ENCODE measurements at places on chromosomes 16 and 17.
A peak's percentile ranks its signal among the peaks of the same experiment; 100 is the strongest.

GRCh38 chr17:82794781-82795482 is 43.1 kb downstream of the TBCD start:
- DNase-seq, result no peak

- DNase-seq, result no peak
Measured at GRCh38 chr17:63156986-63157385, 191.0 kb downstream of the TANC2 start.

- DNase-seq, result no peak
Measured at GRCh38 chr17:48800626-48801217, 16.3 kb downstream of the TTLL6 start.

- DNase-seq, result no peak
Measured at GRCh38 chr16:58855291-58855863, 121.3 kb upstream of the GOT2 start.

DNA sequence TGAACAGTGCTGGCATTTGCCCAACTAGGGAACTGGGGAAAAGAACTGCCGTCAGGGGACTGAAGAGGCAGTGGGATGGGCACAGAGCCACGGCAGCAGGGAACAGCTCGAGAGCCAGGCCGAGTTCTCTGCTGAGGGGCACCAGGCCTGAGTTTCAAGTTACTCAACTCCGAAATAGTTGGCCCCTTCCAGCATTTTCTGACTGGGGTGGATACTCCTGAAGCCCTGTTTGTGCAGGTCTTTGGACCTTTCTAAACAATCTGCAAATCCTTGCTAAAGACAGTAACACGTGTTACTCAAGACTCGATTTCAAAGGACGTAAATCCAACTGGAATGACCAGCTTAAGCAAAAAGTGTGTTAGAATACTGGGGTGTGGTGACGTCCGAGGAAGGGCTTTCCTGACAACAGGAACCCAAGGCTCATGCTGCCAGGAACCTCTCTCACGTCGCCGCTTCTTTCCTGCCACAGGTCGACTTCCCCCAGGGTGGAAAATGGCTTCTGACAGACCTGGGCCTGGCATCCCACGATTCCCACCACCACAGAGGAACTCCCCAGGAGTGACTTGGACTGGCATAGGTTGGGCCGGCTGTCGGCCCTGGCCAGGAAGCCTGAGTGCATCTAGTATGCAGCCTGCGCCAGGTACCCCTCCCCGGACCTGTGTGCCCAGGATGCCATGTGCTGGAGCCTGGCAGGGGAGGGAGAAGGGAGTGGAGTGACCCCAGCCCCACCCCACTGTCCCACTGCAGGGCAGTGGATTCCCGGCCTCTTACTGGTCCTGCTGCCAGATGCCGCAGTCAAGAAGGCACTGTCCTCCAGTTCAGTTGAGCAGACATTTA is 71.9 kb downstream of the N4BP1 start:
- no peak for DNase-seq

DNA sequence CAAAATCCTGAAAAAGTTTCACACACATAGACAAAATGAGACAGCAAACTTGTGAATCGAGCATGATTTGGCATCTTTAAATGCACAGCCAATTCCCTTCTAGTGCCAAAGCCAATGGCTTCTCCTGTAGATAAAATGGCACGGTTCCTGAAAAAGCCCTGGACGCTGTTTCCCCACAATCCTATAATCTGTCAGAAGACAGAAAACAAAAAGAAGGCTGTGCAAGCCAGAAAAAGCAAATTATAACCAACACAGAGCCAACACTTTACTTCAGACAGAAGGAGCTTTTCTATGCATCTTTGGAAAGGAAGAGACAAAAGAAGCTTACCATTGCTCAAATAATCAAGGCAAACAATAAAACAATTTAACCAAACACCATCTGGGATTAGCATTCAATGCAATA is 23.8 kb downstream of the FAM222B start:
- DNase-seq, result no peak

DNA sequence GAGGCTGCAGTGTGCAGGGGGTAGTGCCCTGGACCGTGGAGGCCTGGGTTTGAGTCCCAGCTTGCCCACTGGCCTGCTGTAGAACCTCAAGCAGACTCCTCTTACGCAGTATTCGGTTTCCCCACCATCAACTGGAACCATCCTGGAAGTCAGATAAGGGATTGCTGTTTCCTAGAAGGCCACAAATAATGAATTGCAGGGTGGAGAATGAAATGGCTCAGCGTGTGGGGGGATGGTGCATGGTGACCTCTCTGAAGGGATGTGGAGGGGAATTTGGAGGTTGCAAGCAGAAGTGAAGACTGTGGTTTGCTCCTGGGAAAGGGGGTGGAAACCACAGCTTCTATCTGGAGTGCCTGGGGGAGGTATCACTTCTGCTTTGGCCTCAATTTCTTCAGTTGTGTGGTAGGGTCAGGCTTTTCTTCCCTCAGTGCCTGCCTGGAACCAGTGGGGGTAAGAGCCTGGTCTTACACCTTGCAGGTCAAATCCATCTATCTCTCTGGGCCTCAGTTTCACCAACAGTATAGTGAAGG is 1.7 kb downstream of the ADGRG5 start:
- DNase-seq, result peak; percentile 45

- peak; percentile 97 for DNase-seq
Measured at GRCh38 chr16:85612191-85612800, 826 bp upstream of the GSE1 start.

DNA sequence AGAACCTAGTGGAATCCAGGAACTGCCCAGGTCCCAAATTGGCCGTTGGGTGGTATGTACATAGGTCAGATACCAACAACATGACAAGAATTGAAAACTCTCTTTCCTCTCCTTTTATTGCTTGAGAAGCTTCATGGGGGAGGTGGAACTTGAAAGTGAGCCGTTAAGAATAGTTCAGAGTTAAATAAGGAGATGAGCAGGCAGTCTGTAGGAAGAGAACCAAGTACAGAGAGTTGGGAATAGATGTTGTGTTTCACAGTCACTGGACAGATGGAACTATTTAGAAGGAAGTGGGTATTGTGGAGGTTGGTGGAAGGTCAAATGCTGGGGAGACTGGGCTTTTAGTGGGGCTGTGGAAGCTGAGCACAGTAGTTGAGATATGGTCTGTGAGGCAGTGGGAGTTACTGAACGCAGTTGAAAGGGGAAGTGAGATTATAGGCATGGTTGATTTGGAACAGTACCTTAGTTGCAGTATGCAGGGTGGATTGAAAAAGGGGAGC is 26.4 kb downstream of the ARHGAP44 start:
- no peak for DNase-seq

DNA sequence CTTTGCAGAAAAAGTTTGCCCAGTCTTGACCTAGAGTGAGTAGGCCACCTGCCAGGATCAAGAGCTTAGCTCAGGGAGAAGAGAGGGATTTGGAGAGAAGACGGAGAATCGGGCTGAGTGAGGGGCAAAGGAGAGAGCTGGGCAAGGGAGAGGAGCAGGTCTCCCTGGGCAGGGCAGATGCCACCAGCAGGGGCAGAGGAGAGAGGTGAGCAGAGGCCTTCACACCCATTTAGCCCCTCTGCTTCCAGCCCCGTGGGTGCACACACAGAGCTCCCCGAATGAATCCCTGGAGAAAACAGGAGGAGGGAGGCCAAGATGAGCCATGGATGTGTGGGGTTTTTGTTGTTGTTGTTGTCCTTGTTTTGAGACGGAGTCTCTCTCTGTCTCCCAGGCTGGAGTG is 29.2 kb downstream of the TBX4 start:
- no peak for DNase-seq

- no peak for DNase-seq
Measured at GRCh38 chr17:7327056-7327455, 2.1 kb downstream of the NEURL4 start.

DNA sequence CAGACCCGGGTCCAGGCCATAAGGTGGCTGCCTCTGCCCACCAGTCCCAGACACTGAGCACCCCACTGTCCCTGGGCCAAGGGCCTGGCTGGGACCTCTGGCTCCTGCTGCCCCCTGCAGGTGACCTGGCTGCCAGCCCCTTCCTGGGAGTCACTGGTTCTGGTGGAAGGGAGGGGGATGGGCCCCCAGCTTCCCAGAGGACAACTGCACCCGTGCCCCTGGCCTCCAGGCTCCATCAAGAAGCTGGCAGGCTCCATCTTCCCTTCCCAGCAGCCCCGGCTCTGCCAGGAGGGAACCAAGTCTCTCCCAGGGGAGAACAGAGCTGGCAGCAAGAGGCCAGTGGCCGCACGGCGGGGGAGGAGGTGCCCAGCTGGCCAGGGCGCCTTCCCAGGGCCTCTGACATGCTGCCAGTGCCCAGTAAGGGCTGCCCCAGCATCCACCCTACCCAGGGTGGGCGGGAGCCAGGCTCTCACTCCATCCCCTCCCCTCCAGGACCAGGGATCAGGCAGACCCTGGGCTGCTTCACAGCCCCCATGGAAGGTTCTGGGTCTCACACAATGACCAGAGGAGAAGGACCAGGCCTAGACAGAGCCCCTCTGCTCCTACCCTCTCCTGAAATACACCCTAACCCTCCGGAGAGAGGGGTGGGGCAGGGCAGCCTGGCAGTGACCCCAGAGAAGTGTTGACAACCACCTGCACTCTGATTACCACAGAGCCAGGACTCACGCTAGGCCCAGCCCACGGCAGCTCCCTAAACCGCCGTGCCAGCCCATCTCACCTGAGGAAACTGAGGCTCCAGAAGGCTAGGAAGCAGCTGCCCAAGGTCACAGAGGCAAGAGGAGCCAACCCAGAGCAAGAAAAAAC is 3.6 kb downstream of the CLUH start:
- no peak for DNase-seq

DNA sequence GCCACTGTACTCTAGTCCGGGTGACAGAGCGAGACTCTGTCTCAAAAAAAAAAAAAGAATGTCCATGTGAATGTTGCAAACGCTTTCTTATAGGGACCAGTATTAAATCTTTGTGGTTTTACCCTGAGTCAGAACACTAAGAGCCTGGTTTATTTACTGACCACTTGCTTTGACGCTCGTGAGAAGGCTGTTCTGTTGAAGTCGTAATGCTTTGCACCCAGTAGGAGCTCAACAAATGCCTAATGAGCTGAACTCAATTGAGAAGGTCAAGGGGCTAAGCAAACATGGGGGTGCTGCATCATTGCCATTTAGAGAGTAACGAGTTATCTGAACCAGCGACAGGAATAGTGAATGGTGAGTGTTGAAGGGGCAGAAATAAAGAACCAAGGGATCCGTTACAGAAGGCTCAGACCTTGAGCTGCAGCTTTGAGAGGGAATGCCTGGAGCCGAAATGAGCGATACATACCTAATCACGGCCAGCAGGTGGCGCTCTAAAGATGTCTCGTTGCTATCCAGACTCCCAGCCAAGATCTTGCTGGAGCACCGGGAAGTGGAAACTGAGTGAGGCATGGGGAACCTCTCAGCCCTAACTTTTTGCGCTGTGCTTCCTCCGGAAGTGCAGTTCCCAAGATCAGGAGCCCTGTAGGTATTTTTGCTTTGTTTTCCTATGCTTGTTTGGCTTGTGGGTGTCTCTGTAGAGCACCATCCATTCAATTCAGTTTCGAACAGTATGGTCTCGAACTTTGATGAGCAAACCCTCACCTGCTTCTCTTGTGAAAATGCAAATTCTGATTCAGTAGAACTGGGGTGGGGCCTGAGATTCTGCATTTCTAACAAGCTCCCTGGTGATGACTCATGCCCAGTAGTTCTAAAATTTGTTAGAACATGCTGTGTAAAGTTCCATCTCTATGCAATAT is 12.6 kb upstream of the RNF222 start:
- peak; percentile 84 for DNase-seq

- no peak for DNase-seq
Measured at GRCh38 chr17:12977008-12977751, 40.6 kb downstream of the ELAC2 start.

DNA sequence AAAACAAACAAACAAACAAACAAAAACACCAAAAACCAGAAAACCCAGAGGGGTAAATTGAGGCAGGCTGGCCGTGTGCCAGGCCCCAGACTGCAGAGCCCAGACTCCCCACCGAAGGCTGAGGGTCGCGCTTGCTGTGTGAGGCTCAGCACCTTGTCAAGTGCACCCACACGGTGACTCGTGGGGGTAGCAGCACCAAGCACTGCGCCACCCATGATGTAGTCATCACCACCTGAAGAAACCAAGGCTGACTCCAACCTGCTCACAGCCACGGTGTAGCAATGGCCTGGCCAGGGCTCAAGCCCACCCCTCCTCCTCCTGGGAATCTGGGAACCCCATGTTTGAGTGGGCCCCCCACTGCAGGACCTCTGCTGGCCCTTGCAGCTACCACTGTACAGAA is 11.9 kb downstream of the MCRIP1 start:
- no peak for DNase-seq

DNA sequence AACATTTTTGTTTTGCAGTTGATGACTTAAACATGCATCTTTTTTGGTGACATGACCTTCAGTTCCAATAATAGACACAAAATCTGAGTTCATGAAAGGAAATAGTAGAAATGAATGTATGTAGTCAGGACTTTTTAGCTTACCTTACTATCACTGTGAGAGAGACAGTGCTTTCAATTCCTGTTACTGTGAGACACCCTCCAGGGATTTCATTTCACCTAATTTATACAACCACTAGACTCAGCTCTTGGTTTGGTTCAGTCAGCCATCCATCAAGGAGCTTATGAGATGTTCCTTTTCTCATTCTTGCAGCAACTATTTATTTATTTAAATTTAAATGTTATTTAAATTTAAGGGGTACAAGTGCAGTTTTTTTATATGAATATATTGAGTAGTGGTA is 77.9 kb downstream of the MAP2K4 start:
- no peak for DNase-seq

DNA sequence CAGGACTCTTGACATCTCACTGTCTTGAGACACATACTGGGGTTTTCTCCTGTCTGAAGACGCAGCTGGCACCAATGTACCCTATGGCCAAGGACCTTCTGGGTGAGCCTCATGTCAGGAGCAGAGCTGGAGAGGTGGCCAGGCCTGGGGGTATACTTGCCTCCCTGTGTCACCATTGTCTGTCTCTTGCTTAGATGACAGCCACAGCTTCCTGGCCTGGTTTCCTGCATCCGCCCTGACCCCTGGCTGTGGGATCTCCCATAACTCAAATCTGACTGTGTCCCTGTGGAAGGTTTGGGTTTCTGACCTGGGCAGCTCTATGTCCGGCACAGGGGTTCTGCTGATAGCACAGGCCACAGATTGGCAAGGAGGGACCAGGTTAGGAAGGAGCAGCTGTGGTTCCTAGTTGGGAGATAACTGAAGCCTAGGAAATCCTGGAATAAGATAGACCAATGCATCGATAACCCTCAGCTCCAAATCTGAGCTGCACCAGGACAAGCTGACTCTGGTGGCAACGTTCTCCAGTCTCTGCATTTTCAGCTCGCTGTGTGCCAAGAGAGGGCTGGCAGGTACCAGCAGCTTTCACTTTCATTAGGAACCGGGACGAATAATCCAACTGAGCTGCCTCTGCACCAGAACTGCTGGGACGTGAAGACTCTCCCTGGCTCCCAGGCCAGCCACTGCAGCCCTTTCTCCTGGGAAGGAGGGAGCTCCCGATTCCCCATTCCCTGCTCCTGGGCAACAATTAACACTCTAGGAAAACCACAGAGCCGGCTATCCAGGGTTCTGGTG is 5.0 kb downstream of the DEXI start:
- no peak for DNase-seq

DNA sequence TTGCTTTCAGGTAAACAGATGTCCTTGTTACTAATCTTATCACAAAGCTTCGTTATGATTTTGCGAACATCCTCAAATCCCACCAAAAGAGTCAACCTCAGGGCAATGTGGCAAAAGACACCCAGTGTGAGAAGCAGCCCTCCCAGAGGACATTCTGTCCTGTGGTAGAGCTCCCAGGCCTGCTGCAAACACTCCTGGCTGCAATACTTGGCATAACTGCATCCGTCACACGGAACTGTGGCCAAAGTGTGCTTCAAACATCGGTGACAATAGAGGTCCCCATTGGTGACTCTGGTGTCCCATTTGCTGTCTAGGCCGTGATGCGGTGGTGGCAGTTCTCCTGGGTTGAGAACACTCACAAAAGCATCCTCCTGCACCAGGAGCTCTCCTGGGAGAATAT is 29.5 kb downstream of the SMYD4 start:
- no peak for DNase-seq
